Activated naive CD4-positive, alpha-beta T cell treated with anti-CD3 and anti-CD28 coated beads, Interleukin-2, amount 50 U/mL, for 16 hours (primary cell): ENCODE measurements at places on chromosomes 2 and 18.

- no peak for DNase-seq
These were observed 43.9 kb upstream of the PCBP1 start for GRCh38 chr2:70043252-70043875.

- no peak for DNase-seq
These were observed 8.6 kb upstream of the RPL37A start for GRCh38 chr2:216490061-216490460.

DNA sequence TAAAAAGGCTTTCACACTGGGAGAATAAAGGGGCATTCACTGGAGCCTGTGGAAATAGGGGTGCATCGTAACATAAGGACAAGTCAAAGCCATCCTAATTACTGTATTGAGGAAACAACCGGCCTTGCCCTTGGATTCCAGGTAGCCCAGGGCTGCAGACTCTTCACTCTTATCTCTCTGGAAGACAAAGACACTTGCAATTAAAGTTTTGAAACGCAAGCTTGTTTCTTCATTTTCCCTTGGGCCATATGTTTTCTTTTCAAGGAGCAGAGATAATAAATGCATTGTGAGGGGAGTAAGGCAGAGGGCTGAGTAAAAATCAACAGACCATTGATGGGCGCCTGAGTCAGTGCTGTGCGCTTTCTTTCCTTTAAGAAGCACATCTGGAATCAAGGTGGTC is 11.5 kb downstream of the TNFRSF11A start:
- DNase-seq = no peak

GRCh38 chr2:86028766-86029381 is 76.8 kb downstream of the POLR1A start:
- no peak for DNase-seq

DNA sequence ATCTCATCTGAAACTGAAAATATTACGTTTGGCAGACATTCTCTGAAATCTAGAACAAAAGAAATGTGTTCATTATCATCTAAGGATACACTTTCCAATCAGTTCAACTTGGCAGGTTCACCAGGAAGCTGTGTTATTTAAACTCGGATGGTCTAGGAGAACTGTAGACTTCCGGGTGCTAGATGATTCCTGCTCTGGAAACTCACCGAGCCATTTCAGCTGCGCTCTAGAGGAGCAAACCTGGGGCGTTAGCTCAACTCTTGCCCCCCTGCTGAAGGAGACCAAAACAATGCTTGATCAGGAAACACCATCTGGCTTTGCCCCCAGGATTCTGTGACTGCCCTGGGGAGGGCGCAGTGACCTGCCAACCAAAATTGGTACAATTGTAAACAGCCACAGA is 22.9 kb downstream of the MLPH start:
- DNase-seq = no peak

- no peak for DNase-seq
These were observed 48.6 kb downstream of the SMAD2 start for GRCh38 chr18:47881752-47882455.

- DNase-seq = no peak
These were observed 304.8 kb upstream of the FSIP2 start for GRCh38 chr2:185433824-185434223.

DNA sequence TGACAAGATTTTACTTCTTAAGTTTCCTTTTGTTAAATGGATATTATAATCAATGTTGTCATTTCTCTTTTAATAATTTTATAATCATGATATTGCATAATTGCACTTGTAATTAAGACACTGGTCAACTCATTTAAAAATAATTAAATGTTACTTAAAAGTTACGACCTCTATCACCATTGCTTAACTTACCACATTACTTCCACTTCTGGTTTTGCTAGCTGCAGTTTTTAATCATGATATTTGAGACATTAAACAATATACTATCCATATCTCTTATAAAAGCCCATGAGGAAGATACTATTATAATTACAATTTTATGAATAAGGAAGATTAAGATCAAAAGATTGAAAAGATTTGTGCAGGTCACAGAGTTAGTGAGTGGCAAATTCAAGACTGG is 502.0 kb downstream of the RNF144A start:
- no peak for DNase-seq

DNA sequence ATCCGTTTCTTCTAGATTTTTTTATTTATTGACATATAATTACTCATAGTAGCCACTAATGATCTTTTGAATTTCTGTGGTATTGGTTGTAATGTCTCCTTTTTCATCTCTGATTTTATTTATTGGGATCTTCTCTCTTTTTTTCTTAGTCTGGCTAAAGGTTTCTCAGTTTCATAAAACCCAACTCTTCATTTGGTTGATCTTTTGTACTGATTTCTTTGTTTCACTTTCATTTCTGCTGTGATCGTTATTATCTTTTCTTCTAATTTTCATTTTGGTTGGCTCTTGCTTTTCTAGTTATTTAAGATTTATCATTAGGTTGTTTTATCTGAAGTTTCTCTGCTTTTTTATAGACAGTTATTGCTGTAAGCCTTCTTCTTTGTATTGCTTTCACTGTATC is 463.6 kb upstream of the CRIM1 start:
- no peak for DNase-seq

GRCh38 chr2:15708161-15708560 is 116.5 kb downstream of the DDX1 start:
- DNase-seq = no peak

DNA sequence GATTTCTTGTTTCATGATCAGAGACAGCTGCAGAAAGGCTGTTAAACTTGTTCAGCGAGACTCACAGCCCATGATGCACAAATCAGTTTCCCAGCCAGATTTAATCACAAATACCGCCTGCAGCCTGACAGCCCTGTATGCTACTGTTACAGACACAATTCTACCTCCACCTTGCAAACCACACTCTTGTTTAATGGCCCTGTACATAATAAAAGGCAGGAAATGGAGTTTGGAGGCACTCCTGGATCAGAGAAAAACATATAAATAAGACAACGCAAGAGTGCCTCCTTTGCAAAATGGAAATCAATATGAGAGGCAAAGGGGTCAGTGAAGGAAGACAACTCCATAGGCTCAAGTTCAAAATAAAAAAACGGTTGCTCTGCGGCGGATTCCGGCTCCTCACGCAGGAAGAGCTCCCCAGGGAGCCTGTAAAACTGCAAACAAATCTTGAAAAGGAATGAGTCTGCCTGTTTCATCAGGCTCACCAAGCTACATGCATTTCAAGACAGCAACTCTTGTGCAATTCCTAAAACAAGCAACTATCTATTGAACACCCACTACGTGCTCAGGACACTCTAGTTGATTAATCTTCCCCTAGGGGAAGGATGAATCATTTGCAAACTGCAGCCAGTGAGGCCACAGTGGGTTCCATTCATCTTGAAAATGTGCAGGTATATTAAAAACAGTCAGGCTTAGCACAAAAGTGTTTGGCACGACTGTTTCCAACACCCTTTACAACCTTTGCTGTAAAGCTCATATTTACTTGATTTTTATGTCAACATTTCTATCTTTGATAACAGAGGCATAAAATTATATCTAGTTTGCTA is 37.5 kb downstream of the TBC1D8 start:
- no peak for DNase-seq

- no peak for DNase-seq
These were observed 39.9 kb downstream of the CYRIA start for GRCh38 chr2:16625759-16626158.

GRCh38 chr2:172437419-172438341 is 10.3 kb downstream of the ITGA6 start:
- DNase-seq = peak; percentile 70

- no peak for DNase-seq
These were observed 14.8 kb upstream of the ALPI start for GRCh38 chr2:232441147-232441651.

DNA sequence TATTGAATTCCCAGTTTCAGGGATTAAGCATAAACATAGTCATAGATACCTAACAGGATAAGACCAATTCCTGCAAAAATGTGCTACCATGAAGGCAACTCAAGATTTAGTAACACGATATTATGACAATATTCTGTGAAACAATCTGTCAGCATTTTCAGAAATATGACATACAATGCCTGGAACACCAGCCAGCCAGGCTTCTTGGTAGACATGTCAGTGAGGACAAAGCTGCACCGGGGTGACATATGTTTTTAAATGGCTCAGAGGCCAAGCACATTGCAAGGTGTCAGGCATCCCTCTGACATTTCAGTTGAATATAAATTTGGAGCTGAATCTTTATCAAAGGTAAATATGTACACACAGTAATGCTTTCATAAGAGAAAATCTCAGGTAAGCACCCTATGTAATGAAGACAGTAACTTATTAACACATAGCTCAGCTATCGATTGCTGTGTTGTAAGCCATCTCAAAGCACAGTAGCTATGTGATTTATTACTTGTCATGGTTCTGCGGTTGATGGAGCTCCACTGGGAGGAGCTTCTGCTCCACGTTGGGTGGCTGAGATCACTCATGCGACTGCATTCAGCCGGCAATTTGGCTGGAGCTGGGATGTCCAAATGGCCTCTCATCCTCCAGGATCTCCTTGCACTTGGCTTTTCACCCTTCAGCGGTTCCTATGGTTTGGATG is 31.9 kb upstream of the EML6 start:
- no peak for DNase-seq

- DNase-seq = no peak
These were observed 52.5 kb upstream of the SLC14A2 start for GRCh38 chr18:45562567-45563479.

- DNase-seq = no peak
These were observed 993.9 kb upstream of the POU3F3 start for GRCh38 chr2:103860016-103860415.

- DNase-seq = no peak
These were observed 573 bp downstream of the STAM2 start for GRCh38 chr2:152175012-152175367.

DNA sequence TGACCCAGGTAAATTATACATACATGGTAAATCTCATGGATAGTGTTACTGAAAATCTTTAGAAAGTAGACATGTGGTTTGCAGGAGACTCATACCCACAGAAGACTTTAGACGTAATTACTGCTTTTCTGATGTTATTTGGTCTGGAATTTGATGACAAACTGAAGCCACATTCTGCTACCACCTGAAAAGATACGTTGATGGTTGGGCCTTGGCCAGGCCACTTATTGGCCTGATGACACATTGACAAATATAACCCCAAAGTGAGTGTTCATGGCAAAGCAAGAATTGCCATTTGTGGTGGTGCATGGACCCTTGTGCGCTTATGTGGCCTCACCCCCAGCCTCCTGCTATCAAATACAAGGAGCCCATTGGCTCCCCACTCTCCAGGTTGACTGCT is 155.6 kb downstream of the METTL4 start:
- no peak for DNase-seq

DNA sequence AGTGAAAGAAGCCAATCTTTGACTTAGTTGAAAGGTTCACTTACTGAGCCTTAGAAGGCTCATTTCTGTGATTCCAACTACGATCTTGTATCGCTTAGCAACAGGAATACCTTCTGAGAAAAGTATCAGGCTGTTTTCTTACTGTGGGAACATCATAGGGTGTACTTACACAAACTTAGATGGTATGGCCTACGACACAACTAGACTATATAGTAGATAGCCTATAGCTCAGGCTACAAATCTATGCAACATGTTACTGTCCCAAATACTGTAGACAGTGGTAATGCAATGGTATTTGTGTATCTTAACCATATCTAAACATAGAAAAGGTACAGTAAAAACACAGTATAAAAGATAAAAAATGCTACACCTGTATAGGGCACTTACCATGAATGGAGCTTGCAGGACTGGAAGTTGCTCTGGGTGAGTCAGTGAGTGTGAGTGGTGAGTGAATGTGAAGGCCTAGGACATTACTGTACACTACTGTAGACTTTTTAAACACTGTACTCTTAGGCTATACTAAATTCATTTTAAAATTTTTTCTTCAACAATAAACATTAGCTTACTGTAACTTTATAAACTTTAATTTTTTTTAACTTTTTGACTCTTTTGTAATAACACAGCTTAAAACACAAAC is 148.8 kb upstream of the STON1 start:
- DNase-seq = no peak

DNA sequence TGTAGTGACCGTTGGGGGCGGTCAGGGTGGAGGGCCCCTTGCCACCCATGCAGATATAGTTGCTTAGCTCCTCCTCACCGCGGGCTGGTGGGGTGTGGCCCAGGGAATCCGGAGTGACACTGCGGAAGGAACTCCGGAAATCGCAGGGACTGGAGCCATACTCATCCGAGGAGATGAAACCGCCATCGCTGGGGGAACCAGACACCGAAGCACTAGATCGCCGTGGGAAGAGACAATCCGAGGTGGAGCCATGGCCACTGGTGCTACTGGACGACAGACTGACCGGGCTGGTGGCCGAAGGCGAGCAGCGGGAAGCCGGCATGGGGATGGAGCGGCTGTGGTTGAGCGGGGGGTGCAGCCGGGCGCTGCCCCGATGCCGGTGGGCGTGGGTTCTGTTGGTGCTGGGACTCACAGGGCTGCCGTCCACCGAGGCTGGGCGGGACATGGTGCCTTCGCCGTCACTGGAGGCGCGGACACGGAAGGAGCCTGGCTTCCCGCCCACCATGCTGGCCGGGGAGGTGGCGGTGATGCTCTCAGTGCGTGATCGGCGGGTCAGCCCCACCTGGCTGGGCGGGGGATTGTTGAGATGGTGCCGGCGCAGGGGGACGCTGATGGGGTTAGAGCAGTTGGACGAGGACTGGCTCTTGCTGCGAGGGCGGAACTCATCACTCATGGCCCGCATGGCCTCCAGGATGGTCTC is 2.2 kb downstream of the IRS1 start:
- no peak for DNase-seq

DNA sequence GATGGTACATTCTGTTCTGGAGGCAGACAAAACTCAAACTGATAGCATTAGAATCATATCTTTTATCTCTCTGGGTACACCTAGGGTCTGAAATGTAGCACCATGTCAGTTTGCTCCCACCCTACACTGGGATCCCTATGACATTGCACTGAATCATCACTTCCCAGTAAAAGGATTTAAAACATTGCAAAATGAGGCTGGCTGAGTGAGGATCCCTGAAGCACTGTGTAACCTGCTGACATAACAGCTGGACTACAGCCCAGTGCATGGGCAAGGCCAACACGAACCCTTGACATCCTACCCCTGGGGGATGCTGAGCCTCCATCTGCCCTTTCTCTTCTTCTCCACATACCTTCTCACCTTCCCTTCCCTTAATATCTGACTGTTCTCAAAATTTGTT is 253.2 kb downstream of the TTC32 start:
- no peak for DNase-seq

DNA sequence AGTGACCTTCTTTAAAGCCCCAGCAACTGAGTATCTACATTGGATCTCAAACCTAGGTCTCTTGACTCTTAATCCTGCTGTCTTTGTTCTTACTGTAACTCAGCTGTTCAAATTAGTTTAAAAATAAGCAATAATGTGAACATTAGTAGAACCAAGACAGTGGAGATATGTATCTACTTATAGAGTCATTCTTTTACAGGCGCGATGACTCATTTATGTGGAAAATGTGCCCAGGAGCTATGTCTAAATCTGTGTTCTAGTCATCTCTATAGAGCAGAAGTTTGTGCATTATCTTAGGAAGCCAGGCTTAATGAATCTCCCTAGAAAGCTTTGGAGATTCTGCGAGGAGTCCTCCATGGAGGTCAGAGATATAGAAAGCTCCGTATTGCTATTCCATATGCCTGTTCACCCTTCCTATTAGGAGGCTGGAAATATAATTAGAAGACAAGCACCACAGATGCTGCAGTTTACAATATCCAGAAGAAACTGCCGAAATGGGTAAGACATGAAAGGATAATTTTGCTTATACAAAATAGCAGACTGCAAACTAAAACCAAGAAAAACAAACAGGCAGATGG is 211.6 kb downstream of the TRIB2 start:
- no peak for DNase-seq
